Stimulated activated CD8-positive, alpha-beta memory T cell treated with anti-CD3 and anti-CD28 coated beads, Interleukin-12 subunit alpha, Interleukin-12 subunit beta, amount 100 ng/mL, for 1 hour (primary cell): ENCODE measurements at places on chromosomes 11 and 22.

GRCh38 chr22:32245042-32245441, 10.1 kb downstream of the SLC5A4 start:
- DNase-seq, result no peak

GRCh38 chr11:35182317-35182939, 43.5 kb downstream of the CD44 start:
- no peak for DNase-seq

GRCh38 chr11:25576320-25576719, 755.6 kb upstream of the ANO3 start:
- no peak for DNase-seq

GRCh38 chr11:116085031-116085635, 580.9 kb upstream of the CADM1 start:
- DNase-seq, result no peak

GRCh38 chr11:100831929-100832494, 144.9 kb downstream of the ARHGAP42 start:
- DNase-seq, result no peak

- no peak for DNase-seq
These were observed 71.3 kb upstream of the GRIA4 start for GRCh38 chr11:105538588-105538987.

GRCh38 chr11:122594986-122595645, 60.4 kb upstream of the UBASH3B start:
- DNase-seq, result no peak

DNA sequence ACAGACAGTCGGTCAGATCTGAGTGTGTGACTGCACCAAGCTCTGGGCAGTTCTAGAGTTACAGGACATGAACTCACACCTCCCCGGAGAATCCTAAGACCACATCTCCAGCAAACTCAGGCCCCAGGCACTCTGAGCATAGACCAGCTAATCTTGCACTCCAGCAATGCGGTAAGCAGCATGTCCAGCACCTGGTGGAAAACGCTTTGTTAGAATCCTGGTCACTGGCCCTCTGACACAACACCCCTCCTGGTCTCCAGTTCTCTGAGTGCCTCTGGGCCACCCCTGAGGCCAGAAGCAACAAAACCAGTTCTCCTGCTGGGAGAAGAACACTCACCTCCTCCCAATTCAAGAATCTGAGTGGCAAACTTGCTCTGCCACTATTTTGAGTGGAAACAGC, 82.7 kb upstream of the TMEM45B start:
- DNase-seq, result no peak

DNA sequence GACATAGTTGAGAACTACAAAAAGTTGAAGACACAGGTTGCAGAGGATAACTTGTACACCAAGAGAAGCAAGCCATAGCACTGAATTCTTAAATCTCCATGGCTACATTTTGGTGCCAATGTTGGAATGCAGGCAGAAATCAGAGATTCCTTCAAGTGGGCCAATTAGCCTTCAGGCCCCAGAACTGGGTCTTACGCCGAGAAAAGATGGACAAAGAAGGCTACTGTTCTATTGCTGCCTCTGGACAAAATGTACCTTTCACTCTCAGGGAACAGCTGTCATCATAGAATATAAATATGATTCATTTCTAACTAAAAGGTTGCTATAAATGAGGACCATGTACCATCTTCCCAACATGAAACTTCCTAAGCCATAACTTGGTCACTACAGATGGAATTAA, 13.7 kb downstream of the TMEM216 start:
- no peak for DNase-seq

- no peak for DNase-seq
These were observed 4.8 kb downstream of the MRGPRG start for GRCh38 chr11:3213659-3214419.

GRCh38 chr22:35064664-35065063, 1.3 kb upstream of the ISX start:
- no peak for DNase-seq

GRCh38 chr22:24455039-24455438, 27.6 kb downstream of the ADORA2A start:
- no peak for DNase-seq

GRCh38 chr11:35968386-35969088, 24.7 kb downstream of the LDLRAD3 start:
- no peak for DNase-seq
